Fibroblast of skin of left biceps (primary cell): ENCODE measurements at places on chromosomes 1 and 21.

DNA sequence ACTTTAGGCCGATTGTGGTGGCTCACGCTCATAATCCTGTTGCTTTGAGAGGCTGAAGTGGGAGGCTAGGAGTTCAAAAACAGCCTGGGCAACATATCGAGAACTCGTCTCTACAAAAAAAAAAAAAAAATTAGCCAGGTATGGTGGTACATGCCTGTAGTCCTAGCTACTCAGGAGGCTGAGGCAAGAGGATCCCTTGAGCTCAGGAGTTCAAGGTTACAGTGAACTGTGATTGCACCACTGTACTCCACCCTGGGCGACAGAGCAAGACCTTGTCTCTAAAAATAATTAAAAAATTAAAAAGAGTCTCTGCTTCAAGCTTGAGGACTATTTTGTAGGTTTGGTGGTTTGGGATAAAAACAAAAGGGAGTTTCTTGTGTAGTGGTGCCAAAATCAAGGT is 21.2 kb downstream of the KDM1A start:
- DNase-seq: no peak

- no peak for DNase-seq
Observed at GRCh38 chr1:219847215-219847855, 81.0 kb downstream of the SLC30A10 start.

- no peak for DNase-seq
Observed at GRCh38 chr1:199909137-199909536, 118.4 kb upstream of the NR5A2 start.

- DNase-seq: no peak
Observed at GRCh38 chr1:60102267-60103061, 28.9 kb upstream of the C1orf87 start.

DNA sequence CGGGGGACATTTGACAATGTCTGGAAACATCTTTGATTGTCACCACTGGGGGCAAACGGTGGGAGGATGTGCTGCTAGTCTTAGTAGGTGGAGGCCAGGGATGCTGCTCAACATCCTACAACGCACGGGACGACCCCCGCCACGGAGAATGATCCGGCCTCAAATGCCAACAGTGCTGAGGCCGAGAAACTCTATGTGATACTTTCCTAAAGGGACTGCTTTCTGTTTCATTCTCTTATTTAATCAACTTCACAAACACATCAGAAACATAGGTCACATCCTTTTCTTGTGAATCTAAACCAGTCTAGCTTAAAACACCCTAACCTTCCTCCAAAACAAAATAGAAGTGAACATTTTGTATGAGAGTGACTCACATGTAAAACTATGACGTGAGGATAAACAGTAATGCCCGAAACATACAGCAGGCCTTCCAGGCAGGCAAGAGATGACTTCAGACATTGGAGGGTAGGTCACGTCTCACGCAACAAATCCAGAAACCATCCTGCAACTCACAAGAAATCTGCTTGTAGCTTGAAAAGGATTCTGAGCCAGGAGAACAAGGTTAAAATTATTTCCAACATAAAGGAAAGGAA is 37.2 kb upstream of the ETS2 start:
- peak; percentile 60 for DNase-seq

DNA sequence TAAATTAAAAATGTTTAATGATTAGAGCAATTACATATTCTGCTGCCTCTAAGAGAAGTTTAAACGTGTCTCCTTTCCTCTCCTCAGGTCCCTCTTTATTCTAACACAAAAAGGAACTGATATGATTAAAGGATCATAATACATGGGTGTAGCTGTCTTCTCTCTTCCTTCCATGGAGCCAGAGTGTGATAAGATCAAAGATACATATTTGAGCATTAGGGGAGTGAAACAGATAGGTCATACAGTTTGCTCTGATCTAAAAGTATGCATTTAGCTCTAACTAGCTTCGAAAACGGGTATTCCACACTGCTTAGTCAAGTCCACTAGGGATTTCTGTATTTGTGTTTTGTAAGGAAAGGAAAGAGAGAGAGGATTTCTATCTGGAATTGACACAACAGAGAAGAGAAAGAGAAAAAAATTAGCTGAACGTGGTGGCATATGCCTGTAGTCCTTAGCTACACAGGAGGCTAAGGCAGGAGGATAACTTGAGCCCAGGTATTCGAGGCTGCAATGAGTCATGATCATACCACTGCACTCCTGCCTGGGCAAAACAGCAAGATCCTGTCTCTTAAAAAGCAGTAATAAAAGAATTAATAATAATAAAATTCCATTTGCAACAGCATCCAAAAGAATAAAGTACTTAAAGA is 63.1 kb downstream of the CDC42BPA start:
- no peak for DNase-seq

- no peak for DNase-seq
Observed at GRCh38 chr1:74714429-74715235, 18.2 kb downstream of the CRYZ start.

GRCh38 chr1:109250454-109251276 is 1.3 kb downstream of the CELSR2 start:
- DNase-seq: no peak

- DNase-seq: no peak
Observed at GRCh38 chr1:7050751-7051665, 265.8 kb downstream of the CAMTA1 start.

DNA sequence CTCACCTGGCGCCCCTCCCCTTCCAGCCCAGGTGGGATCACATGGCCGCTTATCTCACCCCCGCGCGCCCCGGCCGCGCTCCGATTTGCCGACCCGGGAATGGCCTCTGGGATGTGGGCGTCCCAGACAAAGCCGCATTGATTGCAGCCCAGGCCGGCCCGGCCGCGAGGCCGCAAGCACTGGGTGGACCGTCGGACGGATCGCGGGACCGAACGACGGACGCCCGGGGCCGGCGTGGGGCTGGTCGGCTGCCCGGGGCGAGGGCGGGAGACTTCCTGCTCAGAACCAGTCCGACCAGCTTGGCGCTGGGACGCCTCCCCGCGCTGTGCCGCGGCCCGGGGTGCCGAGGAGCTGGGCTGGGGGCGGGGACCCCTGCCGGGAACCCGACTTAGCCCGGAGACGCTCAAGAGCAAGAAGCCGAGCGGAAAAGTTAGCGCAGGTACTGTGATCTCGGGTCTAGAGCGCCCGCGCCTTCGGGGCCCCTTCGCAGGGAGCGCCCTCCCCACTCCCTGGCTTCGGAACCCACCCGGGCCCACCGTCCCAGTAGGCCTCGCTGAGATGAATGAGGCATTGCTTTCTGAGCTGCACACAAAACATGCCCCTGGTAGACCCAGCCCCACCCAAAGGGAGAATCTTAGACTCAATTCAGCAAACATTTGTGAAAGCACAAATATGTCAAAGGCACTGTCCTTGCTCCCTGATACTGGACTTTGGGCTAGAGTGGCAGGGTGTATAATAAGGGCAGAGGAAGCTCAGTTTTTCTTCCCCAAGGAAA is 415 bp upstream of the LAD1 start:
- DNase-seq: no peak

- no peak for DNase-seq
Observed at GRCh38 chr21:46357335-46357604, 33.3 kb downstream of the PCNT start.

- DNase-seq: peak; percentile 34
Observed at GRCh38 chr1:229694053-229694693, 68.1 kb downstream of the URB2 start.

- DNase-seq: no peak
Observed at GRCh38 chr1:92065042-92065441, 10.2 kb downstream of the SETSIP start.

GRCh38 chr1:19312782-19313635 is 883 bp downstream of the SLC66A1 start:
- DNase-seq: no peak

DNA sequence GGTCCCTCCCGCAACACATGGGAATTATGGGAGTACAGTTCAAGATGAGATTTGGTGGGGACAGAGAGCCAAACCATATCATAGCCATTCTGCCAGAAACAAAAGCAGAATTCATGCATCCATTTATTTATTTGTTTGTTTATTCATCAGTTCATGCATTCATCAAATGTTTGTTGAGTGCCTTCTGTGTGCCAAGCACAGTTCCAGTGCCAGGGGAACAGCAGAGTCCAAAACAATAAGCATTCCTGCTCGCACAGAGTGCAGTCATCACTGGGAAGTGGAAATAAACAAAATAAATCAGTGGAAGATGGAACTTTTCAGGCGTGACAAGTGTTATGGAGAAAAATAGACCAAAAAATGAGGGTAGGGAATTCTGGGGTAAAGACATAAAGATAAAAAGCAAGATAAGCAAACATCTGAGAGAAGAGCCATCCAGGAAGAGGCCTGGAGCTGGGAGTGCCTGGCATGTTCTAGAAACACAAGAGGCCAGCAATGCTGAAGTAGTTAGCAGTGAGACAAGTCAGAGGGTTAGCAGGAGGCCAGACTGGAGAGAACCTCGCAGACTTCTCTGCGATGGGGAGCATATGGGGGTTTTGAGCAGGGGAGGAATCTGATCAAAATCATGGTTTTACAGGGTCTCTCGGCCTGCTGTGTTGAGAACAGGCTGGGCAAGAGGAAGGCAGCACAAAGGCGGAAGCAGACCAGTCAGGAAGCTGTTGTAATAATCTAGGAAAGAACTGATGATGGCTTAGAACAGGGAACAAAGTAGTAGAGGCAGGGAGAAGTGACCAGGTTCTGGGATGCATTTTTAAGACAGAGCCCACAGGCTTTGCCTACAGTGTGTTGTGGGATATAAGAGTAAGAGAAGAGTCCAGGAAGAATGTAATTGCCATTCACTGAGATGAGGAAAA is 113.2 kb downstream of the GLUL start:
- DNase-seq: no peak

DNA sequence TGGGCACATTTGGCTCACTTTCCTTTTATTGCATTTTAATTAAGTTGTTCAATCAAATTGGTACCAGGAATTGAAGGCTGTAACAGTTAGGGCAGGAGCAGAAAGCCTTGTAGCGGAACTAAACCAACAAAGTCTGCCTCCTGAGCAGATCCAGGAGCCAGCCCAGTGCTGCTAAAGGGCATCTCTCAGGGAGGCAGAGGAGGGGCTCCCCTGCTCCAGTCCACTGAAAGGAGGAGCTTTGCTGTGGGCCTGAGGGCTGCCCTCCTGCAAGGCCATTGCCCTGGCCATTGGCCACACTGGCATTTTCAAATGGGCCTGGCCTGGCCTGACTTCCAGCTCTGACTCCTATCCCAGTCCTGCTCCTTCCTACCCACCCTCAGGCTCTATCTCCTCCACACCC is 3.7 kb upstream of the TRABD2B start:
- DNase-seq: no peak

GRCh38 chr1:171470726-171471125 is 14.6 kb upstream of the PRRC2C start:
- DNase-seq: no peak

- DNase-seq: no peak
Observed at GRCh38 chr1:225911191-225912130, 12.6 kb downstream of the PYCR2 start.

DNA sequence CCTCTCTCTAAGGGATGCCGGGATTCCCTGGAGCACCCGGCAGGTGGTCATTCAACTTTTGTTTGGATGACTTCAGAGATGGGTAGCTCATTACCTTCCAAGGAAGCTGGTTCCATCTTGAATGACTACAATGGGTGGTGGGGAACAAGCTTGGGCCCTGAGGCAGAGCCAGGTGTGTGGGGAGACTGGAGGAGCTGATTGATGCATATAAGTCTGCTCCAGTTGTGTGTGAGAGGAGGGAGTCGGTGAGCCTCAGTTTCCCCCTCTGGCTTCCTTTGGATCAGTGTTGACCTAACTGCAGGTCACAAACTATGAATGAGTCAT is 133.8 kb upstream of the ZBTB40 start:
- DNase-seq: no peak

DNA sequence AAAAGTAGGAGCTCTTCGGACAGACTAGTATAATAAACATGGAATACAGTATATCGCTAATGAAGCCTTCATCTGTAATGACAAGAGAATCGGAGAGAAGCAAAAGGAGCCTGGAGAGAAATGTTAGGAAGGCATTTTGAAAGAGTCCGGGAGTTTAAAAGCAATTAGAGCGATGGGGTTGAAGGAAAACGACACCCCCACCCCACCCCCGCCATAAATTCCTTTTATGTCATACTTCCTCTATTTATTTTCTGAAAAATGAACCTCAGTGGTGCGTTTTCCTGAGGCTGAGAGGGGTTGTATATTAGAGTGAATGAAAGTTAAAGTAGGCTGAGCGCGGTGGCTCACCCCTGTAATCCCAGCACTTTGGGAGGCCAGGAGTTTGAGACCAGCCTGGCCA is 635 bp upstream of the APH1A start:
- no peak for DNase-seq

- DNase-seq: no peak
Observed at GRCh38 chr1:177998696-177999631, 29.1 kb upstream of the SEC16B start.

- DNase-seq: no peak
Observed at GRCh38 chr1:63328781-63329180, 6.4 kb downstream of the FOXD3 start.

DNA sequence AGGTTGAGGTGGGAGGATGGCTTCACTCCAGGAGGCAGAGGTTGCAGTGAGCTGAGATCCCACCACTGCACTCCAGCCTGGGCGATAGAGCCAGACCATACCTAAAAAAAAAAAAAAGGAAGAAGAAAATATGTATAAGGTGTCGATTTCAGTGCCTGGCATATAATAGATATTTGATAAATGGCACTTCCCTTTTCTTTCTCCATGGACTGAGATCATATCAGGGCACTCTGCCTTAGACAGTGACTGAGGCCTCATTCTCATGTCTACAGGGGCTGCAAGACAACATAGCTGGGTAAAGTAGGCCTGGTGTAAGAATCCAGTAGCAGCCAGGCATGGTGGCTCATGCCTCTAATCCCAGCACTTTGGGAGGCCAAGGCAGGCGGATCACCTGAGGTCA is 21.2 kb downstream of the PCAT6 start:
- DNase-seq: no peak

DNA sequence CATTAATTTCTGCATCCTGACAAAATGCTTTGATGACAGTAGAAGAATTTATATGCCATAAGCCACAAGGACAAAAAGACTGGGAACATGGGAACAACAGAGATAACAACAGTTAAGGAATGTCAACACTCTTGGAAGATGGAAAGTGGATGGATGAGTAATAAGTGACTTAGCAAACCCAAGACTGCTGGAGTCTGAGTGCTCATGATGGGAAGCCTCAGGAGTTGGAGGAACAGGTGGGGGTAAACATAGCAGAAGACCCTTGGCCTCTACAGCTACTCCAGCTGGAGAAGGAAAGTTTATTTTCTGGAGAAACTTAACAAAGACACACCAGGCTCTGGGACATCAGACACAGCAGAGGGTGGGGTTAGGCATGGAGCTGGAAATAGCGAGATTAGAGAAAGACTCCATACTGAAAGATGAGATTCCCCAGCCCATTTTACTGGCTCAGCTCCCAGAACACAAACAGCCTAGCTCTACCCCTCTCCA is 13.6 kb downstream of the G0S2 start:
- no peak for DNase-seq

DNA sequence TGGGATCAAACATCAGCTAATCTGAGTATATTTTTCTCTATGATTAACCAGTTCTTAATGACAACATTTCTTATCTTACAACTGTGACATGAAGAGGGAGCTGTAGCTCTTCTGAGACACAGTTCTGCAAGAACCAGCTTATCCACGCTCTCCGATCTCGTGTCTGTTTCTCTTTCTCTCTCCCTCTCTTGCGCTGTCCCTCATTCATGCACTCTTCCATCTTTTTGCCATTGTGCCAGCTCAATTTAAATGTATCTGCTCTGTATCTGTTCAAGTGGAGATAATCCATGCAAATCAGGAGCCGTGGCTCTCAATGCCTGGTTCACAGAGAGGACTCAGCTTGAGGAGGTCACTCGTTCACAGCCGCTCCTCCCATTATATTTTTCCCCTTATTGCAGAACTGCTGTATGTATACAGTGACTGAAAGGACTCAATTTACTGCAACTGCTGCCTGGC is 494.7 kb upstream of the ADGRL2 start:
- no peak for DNase-seq
